Sigmoid colon (tissue), 7 donors: ENCODE measurements at places on chromosomes 1 and 21. TPM values are rescaled to one million over a fixed set of nuclear protein-coding genes. Genes with fewer than 3 reads are reported as not detected.
A peak's percentile ranks its signal among the peaks of the same experiment; 100 is the strongest.

DNA sequence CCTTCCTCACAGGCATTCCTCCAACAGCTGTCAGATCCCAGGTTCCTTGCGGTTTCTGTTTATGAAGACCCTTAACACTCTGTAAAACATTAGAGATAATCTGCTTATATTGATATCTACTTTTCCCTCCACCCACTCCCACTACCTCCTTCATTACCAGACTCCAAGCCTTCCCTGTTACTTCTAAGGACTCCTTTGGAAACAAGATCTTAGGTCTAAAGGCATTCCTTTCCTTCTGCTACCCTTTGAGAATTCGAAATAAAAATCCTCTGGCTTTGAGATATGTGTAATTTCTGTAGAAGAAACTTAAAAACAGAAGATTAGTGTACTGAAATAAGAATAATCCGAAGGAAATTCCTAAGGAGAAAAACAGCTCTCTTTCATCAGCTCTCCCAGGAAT, 23.7 kb upstream of the LYPLAL1 start:
- no peak overlapping the region for H3K27ac ChIP-seq
- no peaks in the 10 kb centered on the region for H3K27me3 ChIP-seq
- no peaks in the 10 kb centered on the region for H3K36me3 ChIP-seq
- H3K4me3 ChIP-seq = no peak overlapping the region
- no peaks in the 10 kb centered on the region for H3K4me1 ChIP-seq

Gene GGPS1
- 28.9 TPM for polyA plus RNA-seq

- H3K4me1 ChIP-seq = no peaks in the 10 kb centered on the region
- H3K36me3 ChIP-seq = no peaks in the 10 kb centered on the region
- no peak for DNase-seq
- H3K27me3 ChIP-seq = no peaks in the 10 kb centered on the region
Observed at GRCh38 chr1:185574139-185574875, 159.9 kb upstream of the HMCN1 start.

DNA sequence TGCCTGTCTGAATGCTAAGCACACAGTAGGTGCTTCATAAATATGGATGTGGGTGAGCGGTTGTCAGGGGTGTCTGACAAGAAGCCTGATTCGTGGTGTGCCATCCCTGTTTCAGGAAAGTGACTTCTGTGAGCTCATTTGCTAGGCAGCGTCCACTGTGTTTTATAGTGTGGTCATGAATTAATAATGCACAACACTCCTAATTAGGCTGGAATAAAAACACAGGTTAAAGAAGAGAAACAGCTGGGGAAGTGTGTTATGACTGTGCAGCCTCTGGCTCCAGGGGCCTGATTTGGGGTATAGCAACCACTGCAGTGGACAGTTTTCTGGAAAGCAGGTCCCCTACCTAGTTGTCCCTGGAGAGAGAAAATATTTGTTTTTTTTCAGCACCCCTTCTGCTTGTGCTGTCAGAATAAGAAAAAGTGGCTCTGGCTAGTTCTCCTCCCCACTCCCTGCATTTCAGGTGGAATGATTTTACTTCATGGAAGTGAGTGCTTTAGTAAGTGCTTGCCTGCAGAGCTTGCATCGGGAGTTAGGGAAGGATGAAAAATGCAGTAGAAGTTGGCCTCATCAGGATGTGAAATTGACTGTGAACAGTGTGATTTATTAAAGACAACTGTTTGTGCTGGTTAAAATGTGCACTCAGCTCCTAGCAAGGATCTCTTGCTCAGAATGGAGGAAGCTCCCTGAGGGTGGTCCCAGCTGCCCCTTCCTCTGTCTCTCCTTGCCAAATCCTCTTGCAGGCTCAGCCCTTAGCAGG, 333.8 kb downstream of the HHAT start:
- H3K4me3 ChIP-seq = no peak overlapping the region
- no peak overlapping the region for H3K27ac ChIP-seq
- H3K36me3 ChIP-seq = no peaks in the 10 kb centered on the region
- H3K27me3 ChIP-seq = no peaks in the 10 kb centered on the region

GRCh38 chr1:6418668-6419396, 887 bp downstream of the HES2 start:
- H3K27ac ChIP-seq = no peak overlapping the region
- no peaks in the 10 kb centered on the region for H3K36me3 ChIP-seq
- peak overlapping the region; percentile 47 for H3K4me3 ChIP-seq

Gene ARMH1
- 23.0 TPM for polyA plus RNA-seq

Gene MTF2
- 7.6 TPM for polyA plus RNA-seq

DNA sequence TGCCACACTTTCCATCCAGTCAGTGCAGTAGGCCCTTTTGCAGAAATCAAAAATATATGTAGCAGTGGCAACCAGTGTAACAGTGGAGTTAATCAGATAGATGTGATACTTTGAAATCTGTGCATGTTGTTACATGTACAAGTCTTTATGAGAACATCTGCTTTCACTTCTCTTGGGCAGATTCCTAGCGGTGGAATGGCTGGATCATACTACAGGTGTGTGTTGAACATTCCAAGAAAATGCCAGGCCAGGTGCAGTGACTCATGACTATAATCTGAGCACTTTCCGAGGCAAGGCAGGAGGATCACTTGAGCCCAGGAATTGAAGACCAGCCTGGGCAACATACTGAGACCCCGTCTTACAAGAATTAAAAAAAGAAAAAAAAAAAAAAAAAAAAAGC, 55.3 kb downstream of the GNB1 start:
- no peak overlapping the region for H3K27ac ChIP-seq
- DNase-seq = no peak
- no peaks in the 10 kb centered on the region for H3K36me3 ChIP-seq
- peaks cover 7% of the 10 kb centered on the region for H3K4me1 ChIP-seq

DNA sequence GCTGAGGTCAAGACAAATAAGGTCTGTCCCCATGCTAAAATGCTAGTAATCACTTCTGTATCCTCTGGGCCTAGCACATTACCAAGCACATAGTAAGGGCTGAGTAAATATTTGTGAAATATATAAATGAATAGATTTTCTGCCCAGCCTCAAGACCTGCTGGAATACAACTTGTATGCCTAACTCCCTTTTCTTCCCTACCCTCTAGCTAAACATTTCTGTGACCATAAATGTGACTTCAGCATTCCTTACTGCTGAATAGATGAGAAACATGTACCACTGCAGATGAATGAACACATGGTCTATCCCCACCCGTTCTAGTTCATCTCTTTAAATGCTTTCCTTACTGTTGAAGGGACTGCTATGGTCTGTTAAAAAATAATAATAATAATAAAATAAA, 209.0 kb upstream of the HOOK1 start:
- H3K4me1 ChIP-seq = peaks cover 19% of the 10 kb centered on the region
- DNase-seq = no peak
- H3K27ac ChIP-seq = no peak overlapping the region
- no peak overlapping the region for H3K4me3 ChIP-seq
- H3K27me3 ChIP-seq = no peaks in the 10 kb centered on the region

- no peaks in the 10 kb centered on the region for H3K27me3 ChIP-seq
- no peak overlapping the region for H3K27ac ChIP-seq
- H3K4me1 ChIP-seq = peaks cover 3% of the 10 kb centered on the region
- no peak overlapping the region for H3K4me3 ChIP-seq
- no peaks in the 10 kb centered on the region for H3K36me3 ChIP-seq
Observed at GRCh38 chr1:84936116-84936810, 43.3 kb upstream of the LPAR3 start.

DNA sequence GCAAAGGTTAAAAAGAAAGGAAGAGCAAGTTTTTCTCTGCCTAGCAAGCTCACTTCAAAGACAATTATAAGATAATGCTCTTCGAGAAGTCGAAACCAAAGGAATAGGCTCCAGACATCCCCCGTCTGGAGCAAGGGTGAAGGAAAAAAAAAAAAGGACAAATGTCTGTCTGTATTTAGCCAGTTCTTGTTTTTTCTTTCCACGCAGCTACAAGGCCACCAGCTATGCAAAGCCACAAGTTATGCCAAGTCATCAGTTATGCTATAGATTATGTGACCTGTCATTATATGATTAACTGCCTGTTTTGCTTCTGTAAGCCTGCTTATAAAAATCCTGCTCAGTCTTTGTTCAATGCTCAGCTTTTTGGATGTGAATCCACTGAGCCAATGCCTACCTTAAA, 2.4 kb upstream of the THEM5 start:
- no peaks in the 10 kb centered on the region for H3K4me1 ChIP-seq
- H3K36me3 ChIP-seq = no peaks in the 10 kb centered on the region
- DNase-seq = no peak
- no peak overlapping the region for H3K4me3 ChIP-seq
- H3K27ac ChIP-seq = no peak overlapping the region

DNA sequence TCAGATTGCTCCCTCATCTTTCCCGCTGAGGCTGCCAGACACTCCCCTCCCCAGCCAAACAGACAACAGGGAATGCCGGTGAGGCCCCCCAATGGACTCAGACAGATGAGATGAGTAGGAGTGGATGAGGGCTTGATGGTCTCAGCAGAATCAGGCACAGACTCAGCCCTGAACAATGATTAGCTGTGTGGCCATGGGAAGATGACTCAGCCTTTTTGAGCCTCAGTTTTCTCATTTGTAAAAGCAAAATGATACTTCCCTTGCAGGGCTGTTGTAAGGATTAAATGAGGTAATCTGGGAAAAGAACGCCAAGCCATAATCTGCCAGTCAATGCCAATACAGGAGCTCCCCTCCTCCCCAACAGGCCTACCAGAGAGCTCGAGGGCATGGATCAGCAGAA, 12.4 kb downstream of the C1orf198 start:
- H3K27me3 ChIP-seq = no peaks in the 10 kb centered on the region
- H3K4me3 ChIP-seq = no peak overlapping the region
- peak overlapping the region; percentile 73 for H3K27ac ChIP-seq
- H3K4me1 ChIP-seq = peaks cover 61% of the 10 kb centered on the region
- H3K36me3 ChIP-seq = no peaks in the 10 kb centered on the region
- no peak for DNase-seq

Gene NGF
- not detected for polyA plus RNA-seq

Gene VCAM1
- polyA plus RNA-seq = 1.8 TPM

Gene GJC2
- polyA plus RNA-seq = not detected

DNA sequence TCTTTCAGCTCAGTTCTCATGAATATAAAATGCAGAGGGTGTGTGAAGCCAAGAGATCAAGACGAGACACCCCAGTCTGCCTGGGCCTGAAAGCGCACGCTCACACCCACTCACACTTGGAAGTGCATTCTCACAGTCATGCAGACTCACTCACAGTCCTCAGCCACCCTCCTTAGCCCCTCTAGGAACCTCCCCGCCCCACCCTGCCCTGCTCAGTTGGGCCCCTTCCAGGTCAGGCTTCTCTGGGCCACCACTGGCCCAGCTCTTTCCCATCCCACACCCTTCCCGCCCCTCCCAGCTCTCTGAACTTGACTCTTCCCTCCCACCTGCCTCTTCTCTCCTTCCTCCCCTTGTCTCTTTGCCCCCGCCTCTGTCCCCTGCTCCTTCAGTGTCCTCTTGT, 93.8 kb downstream of the EPHB2 start:
- no peaks in the 10 kb centered on the region for H3K27me3 ChIP-seq
- H3K4me3 ChIP-seq = no peak overlapping the region
- no peak for DNase-seq
- peaks cover 28% of the 10 kb centered on the region for H3K4me1 ChIP-seq
- no peak overlapping the region for H3K27ac ChIP-seq

GRCh38 chr1:18192974-18193373, 85.4 kb downstream of the IGSF21 start:
- DNase-seq = no peak
- no peak overlapping the region for H3K4me3 ChIP-seq
- no peaks in the 10 kb centered on the region for H3K27me3 ChIP-seq
- H3K4me1 ChIP-seq = peaks cover 2% of the 10 kb centered on the region
- no peaks in the 10 kb centered on the region for H3K36me3 ChIP-seq

DNA sequence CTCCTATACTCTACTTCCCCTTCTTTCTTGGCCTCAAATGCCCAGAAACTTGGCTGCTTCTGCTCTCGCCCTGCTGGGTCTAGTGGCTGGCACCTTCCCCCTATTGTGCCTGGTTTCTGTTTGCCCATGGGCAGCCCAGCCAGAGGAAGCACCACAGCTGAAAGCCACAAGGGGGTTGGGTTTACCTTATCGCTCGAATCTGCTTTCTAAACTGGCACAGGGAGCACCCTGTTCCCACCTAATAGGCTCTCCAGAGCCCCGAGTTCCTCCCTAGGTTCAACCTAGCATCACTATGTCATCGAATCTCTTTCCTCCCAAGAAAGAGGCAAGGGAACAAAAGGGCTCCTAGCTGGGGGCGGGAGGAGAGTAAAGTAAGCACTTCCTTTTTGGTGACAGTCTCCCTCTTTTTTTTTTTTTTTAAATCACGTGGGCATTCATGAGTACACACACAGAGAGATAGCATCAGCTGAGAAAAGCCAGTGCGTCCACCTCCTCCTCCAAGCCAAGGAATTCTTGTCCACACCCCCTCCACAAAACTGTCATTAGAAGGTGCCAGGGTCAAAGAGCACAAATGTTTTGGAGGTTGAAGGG, 72.8 kb downstream of the PLEKHA6 start:
- no peaks in the 10 kb centered on the region for H3K27me3 ChIP-seq
- H3K36me3 ChIP-seq = no peaks in the 10 kb centered on the region
- no peak for DNase-seq
- peak overlapping the region; percentile 19 for H3K4me3 ChIP-seq

DNA sequence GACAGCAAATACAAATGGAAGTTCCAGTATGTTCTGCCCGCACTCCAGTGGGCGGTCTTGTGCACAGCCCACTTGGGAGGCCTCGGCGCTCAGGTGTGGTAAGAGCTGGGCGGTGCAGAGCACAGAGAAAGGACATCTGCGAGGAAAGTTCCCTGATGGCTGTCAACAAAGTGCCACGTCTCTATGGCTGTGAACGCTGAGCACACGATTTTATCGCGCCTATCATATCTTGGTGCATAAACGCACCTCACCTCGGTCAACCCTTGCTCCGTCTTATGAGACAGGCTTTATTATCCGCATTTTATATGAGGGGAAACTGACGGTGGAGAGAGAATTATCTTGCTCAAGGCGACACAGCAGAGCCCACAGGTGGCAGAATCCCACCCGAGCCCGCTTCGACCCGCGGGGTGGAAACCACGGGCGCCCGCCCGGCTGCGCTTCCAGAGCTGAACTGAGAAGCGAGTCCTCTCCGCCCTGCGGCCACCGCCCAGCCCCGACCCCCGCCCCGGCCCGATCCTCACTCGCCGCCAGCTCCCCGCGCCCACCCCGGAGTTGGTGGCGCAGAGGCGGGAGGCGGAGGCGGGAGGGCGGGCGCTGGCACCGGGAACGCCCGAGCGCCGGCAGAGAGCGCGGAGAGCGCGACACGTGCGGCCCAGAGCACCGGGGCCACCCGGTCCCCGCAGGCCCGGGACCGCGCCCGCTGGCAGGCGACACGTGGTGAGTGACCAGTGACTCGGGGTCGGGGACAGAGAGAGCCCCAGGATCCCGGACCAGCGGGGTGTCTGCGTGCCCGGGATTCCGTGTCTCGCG, at the start of gene IL12RB2:
IL12RB2 (plus strand) TSS at position 623 of the 810 bp plus-strand sequence. CDS start 12,496 bp downstream, outside the sequence.
- H3K36me3 ChIP-seq = no peaks in the 10 kb centered on the region
- H3K4me1 ChIP-seq = peaks cover 11% of the 10 kb centered on the region
- DNase-seq = no peak
- no peak within 1 kb of the TSS for H3K27ac ChIP-seq
- H3K27me3 ChIP-seq = peaks cover 23% of the 10 kb centered on the region

GRCh38 chr1:157482174-157482573, 70.1 kb downstream of the FCRL5 start:
- no peaks in the 10 kb centered on the region for H3K27me3 ChIP-seq
- no peak overlapping the region for H3K4me3 ChIP-seq
- no peak overlapping the region for H3K27ac ChIP-seq
- H3K36me3 ChIP-seq = no peaks in the 10 kb centered on the region
- no peaks in the 10 kb centered on the region for H3K4me1 ChIP-seq

GRCh38 chr1:218817691-218818465, 355.8 kb upstream of the LYPLAL1 start:
- H3K36me3 ChIP-seq = no peaks in the 10 kb centered on the region
- H3K4me3 ChIP-seq = no peak overlapping the region
- peaks cover 15% of the 10 kb centered on the region for H3K4me1 ChIP-seq
- H3K27me3 ChIP-seq = no peaks in the 10 kb centered on the region

Gene RNF207
- polyA plus RNA-seq = 5.3 TPM
